ENCODE measurements at places on chromosomes 13 and 19.

DNA sequence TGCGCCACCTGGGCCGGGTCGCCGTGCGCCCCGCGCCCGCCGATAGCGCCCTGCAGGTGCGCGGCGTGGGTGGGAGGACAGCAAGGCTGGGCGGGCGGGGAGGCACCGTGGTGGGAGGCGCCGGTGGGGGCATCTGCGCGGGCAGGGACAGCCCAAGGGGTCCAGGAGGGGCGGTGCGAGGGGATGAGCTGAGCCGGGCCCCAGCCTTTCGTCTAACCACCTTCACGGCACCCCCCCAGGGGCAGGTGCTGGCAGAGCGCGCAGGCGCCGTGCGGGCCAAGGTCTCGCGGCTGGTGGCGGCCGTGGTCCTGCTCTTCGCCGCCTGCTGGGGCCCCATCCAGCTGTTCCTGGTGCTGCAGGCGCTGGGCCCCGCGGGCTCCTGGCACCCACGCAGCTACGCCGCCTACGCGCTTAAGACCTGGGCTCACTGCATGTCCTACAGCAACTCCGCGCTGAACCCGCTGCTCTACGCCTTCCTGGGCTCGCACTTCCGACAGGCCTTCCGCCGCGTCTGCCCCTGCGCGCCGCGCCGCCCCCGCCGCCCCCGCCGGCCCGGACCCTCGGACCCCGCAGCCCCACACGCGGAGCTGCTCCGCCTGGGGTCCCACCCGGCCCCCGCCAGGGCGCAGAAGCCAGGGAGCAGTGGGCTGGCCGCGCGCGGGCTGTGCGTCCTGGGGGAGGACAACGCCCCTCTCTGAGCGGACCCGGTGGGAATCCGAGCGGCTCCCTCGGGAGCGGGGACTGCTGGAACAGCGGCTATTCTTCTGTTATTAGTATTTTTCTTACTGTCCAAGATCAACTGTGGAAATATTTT, 3.1 kb downstream of the KISS1R start:
- DNase-seq, result no peak

GRCh38 chr13:34967851-34968562, 25.9 kb downstream of the NBEA start:
- no peak for DNase-seq

DNA sequence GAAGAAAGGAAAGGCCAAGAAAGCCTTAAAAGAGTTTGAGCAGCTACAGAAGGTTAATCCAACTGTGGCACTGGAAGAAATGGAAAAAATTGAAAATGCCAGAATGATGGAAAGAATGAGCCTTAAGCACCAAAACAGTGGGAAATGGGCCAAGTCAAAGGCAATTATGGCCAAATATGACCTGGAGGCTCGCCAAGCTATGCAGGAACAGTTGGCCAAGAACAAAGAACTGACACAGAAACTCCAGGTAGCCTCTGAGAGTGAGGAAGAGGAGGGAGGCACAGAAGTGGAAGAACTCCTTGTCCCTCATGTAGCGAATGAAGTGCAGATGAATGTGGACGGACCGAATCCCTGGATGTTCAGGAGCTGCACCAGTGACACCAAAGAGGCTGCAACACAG, 5.1 kb downstream of the UTP14C start:
- no peak for DNase-seq

DNA sequence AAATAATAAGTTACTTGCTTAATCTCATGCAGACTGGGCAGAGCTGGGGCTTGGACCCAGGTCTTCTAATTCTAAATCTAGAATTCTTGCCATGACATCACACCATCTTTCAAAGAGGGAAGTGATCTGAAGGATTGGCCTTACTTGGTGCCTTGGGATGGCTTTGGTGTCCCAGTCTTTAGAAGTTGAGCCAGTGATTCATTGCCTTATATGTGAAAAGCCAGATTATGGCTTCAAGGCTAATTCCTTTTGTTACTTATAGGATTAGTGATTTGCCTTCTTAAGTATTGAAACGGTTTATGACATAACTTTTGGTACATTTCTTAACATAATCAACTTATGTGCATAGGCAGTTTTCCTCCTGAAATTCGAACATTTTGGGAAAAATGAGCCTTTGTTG, 14.9 kb downstream of the COG3 start:
- no peak for DNase-seq

DNA sequence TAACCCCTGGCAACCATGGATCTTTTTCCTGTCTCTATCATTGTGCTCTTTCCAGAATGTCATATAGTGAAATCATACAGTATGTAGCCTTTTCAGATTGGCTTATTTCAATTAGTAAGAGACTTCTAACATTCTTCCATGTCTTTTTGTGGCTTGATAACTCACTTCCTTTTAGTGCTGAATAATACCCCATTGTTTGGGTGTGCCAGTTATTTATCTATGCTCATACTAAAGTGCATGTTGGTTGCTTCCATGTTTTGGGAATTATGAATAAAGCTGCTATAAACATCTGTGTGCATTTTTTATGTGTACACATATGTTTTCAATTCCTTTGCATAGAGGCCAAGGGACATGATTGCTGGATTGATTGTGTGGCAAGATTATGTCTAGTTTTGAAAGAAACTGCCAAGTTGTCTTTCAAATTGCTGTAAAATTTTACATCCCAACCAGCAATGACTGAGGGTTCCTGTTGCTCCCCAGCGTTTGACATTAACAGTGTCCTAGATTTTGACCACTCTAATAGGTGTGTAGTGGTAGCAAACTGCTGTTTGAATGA, 358.9 kb downstream of the ITGBL1 start:
- DNase-seq, result no peak

DNA sequence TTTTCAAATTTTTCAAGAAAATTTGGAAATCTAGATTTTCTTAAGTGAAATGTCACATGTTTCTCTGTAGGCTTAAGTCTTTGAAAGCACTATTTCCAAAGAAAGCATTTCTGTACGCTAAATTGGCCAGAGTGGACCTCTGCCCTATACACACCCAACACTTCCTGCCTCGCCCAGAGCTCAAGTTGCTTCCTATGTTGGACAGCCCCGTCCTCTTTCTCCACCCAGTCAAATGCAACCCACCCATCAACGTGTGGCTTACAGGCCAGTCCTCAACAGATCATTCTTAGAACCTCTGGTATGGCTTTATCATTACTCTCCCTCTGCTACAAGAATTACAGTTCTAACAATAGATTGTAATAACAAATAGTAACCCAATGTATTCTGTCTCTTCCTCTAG, 24.2 kb downstream of the KLF12 start:
- DNase-seq, result no peak

DNA sequence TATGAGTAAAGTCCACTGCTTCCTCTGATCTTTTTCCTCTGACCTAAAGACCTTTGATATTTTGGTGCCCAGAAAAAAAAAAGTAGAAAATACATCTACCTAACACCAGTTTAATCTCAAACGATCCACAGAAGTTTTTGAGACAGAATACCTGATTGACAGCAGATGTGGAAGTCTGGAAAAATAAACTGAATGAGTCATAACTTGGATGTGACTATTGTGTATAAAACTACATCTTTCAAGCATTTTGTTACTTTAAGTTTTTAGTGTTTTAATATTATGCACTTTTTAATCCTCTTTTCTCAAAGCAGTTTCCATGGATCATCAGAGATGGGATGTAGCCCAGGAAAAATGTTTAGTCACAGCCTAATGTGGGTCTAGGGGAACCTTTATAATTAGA, 216.1 kb downstream of the SLITRK1 start:
- no peak for DNase-seq

DNA sequence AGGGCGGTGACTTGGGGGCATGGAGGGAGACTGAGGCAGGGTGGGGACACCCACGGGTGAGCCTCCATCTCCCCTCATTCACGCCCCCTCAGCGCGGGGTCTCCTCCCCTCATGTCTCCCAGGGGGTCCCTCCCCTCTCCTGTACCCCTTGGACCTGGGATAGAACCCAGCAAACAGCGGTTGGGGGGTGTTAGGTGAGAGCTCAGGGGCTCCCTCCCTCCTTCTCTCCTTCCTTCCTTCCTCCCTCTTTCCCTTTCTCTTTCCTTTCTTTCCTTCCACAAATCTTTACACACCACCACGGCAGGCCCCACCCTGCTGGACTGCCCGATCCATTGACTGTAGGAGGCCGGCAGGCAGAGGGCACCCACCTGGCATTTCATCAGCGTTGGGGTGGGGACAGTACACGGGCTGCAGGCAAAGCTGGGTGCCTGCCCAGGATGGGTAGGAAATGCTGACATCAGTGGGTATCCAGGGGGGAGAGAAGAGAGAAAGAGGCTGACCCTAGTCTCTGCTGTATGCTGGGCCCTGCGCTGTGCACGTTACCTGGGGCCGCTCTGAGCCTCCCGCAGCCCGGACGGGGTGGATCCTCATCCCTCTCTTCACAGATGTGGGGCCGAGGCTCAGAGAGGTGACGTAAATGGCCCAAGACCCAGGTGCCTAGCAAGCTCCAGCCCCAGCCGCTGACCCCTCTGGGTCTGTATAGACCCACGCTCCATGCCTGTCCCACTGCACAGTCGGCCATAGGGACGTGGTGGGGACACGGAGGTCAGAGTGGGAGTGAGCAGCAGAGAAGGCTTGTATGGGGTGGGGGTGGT, 3.5 kb downstream of the SSC5D start:
- DNase-seq, result no peak

- DNase-seq, result peak; percentile 88
These were observed 75.1 kb downstream of the GNG7 start for GRCh38 chr19:2627319-2627829.

GRCh38 chr19:7868671-7869452, 5.3 kb downstream of the PRR36 start:
- peak; percentile 33 for DNase-seq

DNA sequence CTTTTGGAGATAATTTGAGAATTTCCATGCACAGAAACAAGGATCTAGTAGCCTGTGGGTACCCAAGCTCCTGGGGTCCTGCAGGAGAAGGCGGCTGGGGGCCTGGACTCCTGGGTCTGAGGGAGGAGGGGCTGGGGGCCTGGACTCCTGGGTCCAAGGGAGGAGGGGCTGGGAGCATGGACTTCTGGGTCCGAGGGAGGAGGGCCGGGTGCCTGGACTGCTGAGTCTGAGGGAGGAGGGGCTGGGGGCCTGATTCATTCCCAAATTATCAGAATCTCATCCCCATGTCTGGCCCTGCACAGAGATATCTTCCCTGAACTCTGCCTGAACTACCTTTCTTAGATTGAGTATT, 520 bp upstream of the RDH13 start:
- DNase-seq, result no peak

- DNase-seq, result no peak
These were observed 38.4 kb upstream of the TCF3 start for GRCh38 chr19:1690699-1691307.
